ENCODE measurements at places on chromosomes 11 and 22.

DNA sequence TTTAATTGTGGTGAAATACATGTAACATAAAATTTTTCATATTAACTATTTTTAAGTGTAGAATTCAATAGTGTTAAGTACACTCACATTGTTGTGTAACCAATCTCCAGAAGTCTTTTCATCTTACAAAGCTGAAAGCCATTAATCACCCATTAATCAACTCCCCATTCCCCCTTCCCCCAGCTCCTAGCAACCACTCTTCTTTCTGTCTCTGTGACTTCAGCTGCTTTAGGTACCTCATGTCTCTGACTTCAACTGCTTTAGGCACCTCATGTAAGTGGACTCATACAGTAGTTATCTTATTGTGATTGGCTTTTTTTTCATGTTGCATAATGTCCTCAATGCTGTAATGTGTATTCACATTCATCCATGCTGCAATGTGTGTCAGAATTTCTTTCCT is 150.8 kb upstream of the NTM start:
- no peak for DNase-seq

GRCh38 chr11:87628026-87628580 is 547.1 kb downstream of the RAB38 start:
- no peak for DNase-seq

DNA sequence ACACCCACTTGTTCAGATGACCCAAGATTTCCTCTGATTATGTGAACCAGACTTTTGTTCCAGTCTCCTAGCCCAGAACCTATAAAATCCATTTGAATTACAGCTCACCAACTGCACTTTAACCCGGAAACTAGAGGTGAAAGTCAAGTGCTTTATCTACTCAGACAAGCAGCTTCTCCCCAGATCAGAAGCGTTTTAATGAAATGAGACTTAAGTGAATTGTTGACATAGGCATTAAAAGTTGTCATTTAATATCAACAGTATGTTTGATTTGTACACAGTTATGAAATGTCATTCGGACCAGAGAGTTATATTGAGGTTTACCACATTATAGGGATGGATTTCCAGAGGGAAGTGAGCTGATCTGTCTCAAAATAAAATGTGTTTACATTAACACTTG is 52.0 kb downstream of the CADM1 start:
- DNase-seq: no peak

DNA sequence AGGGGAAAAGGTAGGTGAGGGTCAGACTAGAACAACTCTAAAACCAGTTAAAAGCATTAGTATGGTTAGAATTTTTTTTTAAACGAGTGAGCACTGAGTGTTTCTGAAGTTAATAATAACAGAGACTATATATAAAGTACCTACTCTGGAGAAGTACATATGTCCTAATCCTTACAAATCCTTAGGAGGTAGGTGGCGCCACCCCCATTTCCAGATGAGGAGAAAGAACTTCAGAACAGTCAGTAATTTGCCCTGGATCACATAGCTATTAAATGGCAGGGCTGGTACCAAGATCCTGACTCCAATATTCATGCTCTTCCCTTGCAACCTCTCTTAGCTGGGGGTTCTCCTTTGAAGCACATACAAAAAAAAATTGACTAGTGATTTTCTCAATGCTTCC is 80.5 kb downstream of the CLPB start:
- DNase-seq: no peak

- peak; percentile 68 for DNase-seq
Observed at GRCh38 chr11:115548878-115549528, 44.8 kb upstream of the CADM1 start.

GRCh38 chr22:46501701-46502100 is 35.7 kb downstream of the CELSR1 start:
- DNase-seq: no peak

GRCh38 chr11:68750195-68751003 is 921 bp downstream of the TESMIN start:
- DNase-seq: peak; percentile 56

DNA sequence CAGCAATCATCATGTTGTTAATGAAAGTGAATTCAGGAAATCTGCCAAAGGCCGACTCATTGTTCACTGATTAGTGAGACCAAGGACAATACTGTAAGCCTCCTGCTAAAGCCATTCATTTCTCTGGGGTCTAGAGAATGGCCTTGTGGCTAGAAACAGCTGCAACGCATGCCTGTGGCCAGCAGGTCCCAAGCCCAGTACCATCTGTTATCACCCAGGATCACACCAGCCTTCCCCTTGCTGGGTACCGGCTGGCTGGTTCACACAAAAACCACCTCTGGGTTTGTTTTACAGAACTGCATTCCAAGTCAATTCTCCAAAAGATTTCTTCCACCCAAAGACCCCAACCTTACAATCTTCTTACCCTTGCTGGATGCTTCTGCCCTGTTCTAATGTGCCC is 1.1 kb downstream of the PLAAT5 start:
- DNase-seq: no peak

DNA sequence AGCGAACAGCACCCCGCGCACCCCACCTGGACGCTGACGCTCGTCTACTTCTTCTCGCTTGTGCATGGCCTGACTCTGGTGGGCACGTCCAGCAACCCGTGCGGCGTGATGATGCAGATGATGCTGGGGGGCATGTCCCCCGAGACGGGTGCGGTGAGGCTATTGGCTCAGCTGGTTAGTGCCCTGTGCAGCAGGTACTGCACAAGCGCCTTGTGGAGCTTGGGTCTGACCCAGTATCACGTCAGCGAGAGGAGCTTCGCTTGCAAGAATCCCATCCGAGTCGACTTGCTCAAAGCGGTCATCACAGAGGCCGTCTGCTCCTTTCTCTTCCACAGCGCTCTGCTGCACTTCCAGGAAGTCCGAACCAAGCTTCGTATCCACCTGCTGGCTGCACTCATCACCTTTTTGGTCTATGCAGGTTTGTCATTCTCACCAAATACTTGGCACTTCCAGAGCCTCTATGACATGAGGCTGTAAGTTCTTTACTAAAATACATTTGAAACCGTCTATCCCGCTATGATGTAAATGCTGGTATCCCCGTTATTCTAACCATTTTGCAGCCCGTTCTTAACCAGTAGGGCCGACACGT is 535 bp downstream of the AQP11 start:
- peak; percentile 83 for DNase-seq

DNA sequence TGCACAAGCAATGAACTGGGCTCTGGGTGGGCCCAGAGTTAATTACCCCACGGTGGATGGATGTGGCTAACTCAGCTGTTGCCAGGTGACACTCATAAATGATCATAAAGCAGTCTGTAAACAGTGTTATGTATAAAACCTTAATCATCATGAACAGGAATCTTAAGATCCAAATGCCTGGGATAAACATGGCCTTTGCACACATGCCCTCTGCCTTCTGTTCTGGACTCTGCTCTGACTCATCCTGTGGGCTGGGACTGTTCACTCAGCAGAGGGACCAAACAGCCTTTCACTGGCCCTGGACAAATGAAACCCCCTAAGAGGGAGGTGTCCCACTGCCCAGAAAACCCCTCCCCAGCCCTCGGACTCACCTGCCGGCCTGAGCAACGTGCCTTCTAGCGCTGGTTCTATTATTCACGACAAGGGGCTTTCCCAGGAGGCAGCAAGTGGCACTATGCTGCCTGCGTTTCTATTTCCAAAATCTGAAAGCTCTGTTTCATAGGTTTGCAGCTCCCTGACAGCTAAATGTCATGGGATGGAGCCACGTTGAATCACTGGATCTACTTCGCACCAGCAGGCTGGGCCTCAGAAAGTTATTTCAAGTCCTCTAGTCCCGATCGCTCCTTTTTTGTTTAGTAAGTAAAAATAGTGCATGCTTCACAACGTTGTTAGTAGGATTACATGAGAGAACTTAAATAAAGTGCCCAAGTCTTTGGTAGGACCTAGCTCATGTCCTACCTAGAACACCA is 53.0 kb downstream of the LARGE1 start:
- no peak for DNase-seq

- no peak for DNase-seq
Observed at GRCh38 chr22:26437694-26438392, 8.8 kb downstream of the ASPHD2 start.

DNA sequence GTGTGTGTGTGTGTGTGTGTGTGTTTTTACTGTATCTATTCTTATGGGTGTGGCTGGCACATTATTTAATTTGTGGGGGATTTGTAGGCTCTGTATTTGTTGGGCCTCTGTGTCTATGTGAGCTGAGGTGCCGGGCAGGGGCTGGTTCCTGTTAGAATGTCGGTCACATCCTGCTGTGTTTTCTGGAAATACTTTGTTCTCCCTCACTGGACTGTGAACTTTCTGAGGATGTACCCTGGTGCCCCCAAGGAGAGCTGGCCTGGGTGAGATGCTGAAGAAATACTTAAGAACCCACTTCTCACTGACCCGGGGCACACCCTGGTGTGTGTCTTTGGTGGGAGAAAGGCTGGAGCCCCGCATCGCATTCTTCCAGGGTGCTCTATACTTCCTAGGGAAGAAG is 28.6 kb downstream of the KIAA1671 start:
- no peak for DNase-seq

Data from NCI-H526 (cell line).